ENCODE measurements at places on chromosomes 1 and 21.
A peak's percentile ranks its signal among the peaks of the same experiment; 100 is the strongest.

- DNase-seq = no peak
Observed at GRCh38 chr1:84350550-84350949, 47.7 kb upstream of the DNASE2B start.

- DNase-seq = no peak
Observed at GRCh38 chr1:91712981-91713841, 172.7 kb downstream of the TGFBR3 start.

DNA sequence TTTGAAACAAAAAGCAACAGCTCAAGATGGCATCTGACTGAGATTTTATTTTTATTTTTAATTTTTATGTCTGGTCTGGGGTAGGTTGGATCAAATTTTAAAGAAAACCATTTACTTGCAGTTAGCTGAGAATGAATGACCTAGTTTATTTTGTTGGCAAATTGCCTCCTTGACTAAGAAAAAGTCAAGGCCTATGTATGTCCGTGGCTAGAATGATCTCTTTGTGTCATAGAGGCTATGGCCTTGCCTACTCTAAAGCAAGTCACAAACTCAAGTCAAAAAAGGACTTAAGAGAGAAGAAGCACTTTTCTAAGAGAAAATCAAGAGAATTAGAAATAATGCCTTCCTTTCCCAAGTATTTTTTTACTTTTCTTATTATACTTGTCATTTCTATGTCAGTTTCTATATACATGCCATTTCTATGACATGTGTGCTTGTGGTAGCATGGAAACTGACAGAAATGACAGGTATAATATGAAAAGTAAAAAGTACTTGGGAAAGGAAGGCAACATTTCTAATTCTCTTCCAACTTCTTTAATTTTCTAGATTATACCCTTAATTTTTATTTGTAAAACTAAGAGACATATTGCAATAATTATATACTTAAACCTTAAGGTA is 136.7 kb downstream of the CENPF start:
- no peak for DNase-seq

- peak; percentile 42 for DNase-seq
Observed at GRCh38 chr1:171985639-171986038, 144.3 kb downstream of the DNM3 start.

GRCh38 chr1:166184897-166185296 is 18.1 kb upstream of the FAM78B start:
- no peak for DNase-seq

All from RPMI8226 (cell line).